SK-N-DZ (cell line): ENCODE measurements at places on chromosomes 16 and 17.

GRCh38 chr17:44587339-44587738 is 30.1 kb downstream of the FZD2 start:
- peak; percentile 53 for DNase-seq

GRCh38 chr16:22346483-22346882 is 27.9 kb downstream of the CDR2 start:
- DNase-seq, result no peak

DNA sequence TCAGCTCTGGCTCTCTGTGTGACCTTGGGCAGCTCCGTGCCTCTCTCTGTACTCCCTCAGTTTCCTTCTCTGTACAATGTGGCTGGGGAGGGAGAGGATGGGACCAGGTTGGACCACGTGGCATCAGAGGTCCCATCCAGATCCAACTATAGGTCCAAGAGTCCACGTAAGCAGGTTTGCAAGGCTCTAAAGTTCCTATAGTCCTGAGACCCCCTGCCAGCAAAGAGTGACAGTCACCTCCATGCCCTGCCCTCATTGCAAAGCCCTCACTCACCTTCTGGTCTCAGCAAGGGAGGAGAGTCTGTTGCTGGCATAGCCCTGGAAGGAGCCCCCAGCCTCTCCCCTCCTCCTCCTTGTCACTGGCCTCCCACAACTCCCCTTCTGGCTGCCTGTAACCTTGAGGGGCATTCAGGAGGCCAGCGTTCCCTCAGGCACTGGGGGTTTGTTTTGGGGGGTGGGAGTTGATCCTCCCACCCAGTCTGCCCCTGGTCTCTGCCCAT is 6.1 kb upstream of the DRC7 start:
- DNase-seq, result no peak

GRCh38 chr17:65243838-65244625 is 106.9 kb downstream of the RGS9 start:
- DNase-seq, result no peak

GRCh38 chr16:14140923-14141322 is 69.8 kb downstream of the MRTFB start:
- DNase-seq, result no peak

DNA sequence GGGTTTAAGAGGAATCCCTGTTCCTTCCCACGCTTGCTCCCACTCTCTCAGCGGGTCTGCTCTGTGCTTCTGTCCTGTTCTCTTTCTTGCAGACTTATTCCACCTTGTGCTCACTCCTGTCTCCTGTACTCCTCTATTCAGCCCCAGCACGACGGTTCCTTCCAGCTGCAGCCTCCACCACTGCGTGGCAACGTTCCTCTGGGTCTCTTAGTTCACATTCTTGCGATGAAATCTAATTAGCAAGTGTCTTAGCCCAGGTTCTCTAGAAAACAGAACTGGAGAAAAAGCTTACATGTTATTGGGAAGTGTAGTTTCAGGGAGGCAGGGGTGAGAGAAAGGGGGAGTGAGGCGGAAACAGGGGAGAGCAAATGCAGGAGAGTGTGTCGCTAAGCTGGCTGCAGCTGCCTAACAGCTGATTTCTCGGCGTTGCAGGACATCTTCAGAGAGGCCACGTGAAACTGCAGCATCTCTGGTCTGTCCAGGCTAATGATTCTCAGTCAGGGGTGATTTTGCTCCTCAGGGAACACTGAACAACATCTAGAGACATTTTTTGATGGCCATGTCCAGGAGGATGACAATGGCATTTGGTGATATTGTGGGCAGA is 213.2 kb upstream of the NLRP1 start:
- DNase-seq, result no peak

DNA sequence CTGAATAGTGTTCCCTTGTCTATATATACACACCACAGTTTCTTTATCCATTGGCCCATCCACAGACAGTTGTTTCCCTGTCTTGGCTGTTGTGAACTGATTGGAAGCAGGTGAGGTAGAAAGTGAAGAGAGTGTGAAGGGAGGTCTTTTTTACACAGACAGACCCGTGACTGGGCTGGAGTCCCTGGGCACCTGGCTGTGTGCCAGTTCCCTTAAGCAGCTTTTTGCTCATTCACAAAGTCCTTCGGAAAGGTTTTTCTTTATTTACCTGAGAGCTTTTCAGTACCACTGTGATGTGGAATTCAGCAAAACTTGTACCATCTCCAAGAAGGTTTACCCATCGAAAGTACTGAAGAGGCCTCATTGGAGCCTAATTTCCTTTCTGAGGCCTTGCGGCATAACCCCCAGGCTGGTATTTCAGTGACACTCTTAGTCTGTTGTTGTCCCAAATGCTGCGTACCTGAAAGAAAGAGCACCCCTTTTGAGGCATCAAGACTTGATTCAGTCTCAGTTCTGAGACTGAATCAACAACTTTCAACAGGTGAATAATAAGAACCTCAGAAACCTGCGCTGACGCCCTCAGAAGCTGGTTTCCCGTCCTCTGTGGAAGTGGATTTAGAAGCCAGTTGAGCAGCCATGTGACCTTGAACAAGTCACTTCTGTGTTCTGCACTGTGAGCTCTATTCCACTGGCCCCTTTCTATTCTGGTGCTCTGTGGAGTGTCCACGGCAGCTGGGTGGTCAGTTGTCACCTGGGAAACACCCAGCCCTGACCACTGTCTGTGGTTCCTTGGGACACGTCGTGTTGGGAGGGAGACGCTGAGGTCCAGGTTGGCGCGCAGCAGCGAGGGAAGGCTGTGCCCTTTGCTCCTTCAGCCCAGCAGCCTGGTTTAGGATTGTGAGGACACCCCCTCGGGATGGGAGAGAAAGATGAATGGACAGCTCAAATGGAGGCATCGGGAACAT is 53.9 kb upstream of the CRISPLD2 start:
- no peak for DNase-seq

- peak; percentile 40 for DNase-seq
These were observed 13.1 kb upstream of the LASP1NB start for GRCh38 chr17:38912221-38912813.

DNA sequence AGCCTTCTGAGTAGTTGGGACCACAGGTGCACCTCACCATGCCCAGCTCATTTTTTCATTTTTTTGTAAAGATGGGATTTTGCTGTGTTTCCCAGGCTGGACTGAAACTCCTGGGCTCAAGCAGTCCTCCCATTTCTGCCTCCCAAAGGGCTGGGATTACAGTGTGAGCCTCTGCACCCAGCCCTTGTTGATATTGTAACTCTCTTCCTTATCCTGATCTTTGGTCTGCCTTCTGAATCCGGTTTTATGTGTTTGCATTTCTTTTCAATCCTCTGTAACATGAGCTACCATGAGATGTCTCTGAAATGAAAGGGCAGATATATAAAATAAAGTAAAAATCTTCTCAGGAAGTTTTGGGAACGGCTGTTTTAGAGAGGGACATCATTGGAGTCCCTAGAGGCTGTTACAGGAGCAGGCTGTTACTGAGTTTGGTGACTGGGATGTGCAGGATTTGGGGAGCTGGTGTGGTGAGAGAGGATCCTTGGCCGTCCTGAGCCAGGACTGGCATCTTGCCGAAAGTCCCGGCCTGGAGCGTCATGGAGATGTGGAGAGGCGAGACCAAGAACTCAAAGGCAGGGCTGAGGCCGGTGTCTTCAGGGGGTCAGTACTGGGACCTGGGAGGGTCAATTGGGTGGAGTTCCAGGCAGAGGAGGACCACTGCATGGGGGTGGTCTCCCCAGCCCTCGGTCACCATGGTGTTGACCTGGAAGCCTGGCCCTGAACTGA is 39.4 kb downstream of the ATP2C2 start:
- DNase-seq, result no peak

DNA sequence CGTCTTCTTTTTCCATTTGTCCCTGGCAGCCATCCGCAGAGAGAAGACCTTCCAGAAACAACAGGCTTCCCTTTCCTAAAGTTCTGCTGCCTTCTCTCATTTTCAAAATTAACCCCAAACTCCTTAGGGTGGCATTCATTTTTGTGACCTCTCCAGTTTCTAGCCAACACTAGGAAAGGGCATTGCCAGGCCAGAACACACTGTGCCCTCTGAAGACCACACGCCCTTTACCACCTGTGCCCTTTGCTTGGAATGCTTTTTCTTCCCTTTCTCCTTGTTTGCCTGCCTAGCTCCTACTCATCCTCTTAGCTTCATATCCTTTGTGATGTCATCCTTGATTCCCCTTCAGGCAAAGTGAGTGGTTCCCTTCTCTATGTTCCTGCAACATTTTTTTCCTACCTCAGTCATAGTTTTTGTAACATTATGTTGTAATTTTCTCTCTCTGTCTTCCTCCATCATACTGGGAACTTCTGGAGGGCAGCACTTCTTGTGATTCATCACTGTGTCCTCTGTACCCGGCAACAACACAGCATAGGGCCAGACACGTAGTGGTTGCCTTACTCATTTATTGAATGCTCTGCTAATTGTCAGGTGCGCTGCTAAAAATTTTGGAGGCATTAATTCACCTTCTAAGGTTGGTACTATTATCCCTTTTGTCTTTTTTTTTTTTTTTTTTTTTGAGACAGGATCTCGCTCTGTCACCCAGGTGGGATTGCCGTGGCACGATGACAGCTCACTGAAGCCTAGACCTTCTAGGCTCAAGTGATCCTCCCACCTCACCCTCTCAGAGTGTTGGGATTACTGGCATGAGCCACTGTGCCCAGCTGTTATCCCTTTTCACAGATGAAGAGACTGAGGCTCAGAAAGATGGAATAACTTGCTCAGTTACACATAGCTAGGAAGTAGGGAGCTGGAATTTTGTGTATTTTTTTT is 1.0 kb downstream of the KAT8 start:
- no peak for DNase-seq

DNA sequence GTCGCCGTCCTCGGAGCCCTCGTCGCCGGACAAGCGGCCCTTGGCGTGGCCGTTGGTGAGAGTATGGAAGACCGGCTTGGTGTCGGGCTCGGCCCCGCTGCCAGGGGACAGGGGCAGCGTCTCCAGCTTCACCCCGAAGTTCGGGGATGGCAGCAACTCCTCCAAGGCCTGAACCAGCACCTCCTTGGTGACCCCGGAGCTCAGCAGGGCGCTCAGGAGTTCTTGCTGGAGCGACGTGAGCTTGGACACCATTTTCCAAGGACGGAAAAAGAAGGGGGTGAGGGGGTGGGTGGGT is 279 bp downstream of the HNF1B start:
- no peak for DNase-seq

GRCh38 chr17:5950878-5951277 is 119.3 kb upstream of the WSCD1 start:
- DNase-seq, result no peak

DNA sequence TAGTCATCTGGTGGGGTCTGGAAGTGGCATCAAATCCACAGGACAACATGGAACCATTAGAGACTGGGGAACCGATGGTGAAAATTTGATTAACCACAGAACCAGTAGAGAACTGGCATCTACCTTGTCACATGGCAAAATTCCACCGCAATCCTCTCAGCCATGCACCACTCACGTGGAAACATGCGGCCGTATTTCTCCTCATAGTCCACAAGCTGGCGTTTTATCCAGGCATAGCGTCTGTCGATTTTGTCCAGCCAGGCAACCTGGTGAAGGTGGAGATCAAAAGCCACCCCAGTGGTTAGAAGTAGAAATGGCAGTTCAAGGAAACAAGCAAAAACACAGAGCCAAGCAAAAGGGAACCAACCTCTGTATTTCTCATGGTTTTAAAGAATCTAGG is 87.6 kb downstream of the VPS53 start:
- DNase-seq, result no peak

GRCh38 chr17:55190748-55191147 is 74.0 kb upstream of the HLF start:
- DNase-seq, result no peak

GRCh38 chr16:29996766-29997250 is 767 bp downstream of the INO80E start:
- DNase-seq, result no peak

DNA sequence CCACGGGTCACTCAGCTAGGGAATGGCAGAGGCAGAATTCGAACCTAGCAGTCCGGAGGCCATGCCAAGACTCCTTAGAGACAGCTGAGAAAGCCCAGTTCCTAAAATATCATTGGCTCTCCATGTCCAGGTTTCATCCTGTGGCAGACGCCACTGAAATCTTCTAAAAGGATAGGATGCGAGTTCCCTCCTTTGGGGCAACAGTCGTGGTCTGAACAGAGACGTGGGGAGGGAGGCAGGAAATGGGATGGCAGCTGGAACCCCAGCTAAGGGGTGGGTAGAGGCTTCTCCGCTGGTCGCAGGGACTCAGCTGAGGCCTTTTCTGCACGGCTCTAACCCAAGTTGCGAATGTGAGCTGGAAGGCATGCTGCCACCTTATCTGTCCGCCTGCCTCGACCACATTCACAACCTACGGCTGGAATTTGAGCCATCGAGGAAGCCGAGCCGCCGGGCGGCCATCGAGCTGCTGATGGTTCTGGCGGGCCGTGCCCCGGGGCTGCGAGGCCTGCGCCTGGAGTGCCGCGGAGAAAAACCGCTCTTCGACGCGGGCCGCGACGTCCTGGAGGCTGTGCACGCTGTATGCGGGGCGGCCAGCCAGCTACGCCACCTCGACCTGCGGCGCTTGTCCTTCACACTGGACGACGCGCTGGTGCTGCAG is 1.9 kb upstream of the HSF4 start:
- no peak for DNase-seq

DNA sequence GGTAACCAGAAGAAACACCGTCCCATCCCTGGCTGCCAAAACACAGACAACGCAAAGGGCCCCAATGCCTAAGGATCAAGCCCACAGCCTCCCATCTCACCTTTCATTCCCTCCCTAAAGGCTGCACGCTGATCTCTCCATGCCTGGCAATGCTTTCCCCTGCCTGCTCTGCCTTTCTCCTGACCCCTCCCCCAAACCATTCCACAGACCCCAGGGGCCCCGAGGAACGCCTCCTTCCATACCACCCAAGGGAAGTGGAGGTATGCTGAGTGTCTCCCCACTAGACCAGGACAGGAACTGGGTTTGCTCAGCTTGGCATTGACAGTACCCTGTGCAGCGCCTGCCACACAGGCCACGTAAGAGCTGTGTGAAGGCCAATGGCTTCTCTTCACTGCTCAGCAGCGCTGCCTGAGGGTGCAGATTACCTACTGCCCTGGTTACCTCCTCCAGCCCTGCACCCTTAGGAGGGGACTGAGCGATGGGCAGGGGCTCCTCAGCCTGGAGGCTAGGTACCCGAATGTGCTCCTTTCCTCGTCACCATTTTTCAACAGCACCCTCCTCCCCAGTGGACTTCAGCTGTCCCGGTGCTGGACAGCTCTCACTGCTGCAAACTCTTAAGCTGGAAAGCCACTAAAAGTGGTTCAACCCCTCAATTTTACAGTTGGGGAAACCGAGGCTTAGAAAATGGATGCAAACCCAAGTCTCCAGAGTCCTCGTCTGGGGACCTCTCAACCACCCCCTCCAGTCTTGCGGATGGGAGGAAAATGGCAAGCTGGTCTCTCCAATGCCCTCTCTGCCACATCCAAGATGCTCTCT is 45.0 kb downstream of the SRCIN1 start:
- no peak for DNase-seq
